H54 (cell line): ENCODE measurements at places on chromosomes 12 and 14.

DNA sequence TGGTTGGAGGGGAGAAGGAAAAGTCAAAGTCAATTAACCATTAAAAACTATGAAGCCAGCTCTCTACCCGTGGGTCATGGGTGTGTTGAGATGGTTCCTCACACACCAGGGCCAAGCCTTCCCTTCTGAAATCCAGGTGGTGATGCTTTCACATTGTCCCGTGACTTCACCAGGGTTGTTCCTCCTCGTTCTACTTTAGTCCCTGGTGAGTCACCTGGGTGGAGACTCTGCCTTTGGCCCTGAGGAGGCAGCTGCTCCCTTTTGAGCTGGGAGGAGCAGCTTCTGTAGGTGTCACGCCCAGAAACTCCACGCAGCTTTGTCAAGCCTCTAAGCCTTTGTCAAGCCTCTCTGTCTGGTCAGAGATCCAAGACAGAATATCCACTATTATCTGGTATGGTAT is 348.3 kb downstream of the BMP4 start:
- DNase-seq = peak; percentile 27

DNA sequence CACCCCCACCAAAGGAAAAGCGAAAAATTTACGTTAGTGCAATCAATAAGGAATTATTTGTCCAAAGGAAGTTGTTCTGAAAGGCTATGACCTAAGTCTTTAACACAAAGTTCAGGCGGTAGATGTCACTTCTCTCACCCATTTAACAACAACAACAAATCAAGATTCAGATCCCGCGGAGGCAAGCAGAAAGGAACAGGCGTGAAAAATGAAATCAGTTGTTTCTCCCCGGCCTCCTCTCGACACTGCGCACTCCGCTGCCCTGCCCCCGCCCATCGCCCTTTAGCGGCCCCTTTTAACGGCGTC is 1.4 kb downstream of the DENND5B start:
- DNase-seq = no peak

DNA sequence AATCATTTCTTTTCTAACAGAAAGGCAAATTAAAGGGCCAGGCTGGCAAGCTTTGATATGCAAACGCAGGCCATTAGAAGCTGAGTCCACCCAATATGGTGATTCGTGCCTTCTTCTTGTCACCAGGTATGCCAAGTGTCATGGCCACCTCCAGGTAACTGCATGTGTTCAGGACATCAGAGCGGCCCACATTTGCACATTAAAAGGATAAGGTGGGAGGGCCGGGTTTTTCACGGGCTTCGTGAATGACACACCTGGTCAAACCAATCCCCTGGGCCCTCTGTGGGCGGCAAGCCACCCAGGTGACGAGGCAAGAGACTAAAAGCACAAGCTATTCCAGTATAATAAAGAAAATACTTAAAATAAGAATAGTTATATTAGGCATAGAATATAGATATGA is 75.9 kb upstream of the TSPAN11 start:
- DNase-seq = no peak

DNA sequence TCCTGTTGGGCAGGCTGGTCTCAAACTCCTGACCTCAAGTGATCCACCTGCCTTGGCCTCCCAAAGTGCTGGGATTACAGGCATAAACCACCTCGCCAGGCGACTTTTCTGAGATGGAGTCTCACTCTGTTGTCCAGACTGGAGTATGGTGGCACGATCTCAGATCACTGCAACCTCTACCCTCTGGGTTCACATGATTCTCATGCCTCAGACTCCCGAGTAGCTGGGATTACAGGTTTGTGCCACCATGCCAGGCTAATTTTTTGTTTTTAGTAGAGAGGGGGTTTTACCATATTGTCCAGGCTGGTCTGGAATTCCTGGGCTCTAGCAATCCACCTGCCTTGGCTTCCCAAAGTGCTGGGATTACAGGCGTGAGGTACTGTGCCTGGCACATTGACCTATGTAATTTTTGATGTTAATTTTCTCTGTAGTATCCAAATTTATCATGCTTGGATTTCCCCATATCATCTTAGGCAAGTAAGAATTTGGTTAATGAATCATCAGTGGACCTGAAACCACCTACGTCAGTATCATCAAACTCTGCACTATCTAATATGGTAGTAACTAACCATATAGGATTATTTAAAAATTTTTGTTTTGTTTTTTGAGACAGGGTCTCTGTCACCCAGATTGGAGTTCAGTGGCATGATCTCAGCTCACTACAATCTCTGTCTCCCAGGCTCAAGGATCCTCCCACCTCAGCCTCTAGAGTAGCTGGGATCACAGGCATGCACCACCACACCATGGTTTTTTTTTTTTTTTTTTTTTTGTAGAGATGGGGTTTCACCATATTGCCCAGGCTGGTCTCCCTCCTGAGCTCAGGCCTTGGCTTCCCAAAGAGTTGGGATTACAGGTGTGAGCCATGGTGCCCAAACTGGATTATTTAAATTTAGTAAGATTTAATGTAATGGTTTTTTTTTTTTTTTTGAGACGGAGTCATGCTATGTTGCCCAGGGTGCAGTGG is 11.9 kb upstream of the ATP5F1B start:
- DNase-seq = no peak

DNA sequence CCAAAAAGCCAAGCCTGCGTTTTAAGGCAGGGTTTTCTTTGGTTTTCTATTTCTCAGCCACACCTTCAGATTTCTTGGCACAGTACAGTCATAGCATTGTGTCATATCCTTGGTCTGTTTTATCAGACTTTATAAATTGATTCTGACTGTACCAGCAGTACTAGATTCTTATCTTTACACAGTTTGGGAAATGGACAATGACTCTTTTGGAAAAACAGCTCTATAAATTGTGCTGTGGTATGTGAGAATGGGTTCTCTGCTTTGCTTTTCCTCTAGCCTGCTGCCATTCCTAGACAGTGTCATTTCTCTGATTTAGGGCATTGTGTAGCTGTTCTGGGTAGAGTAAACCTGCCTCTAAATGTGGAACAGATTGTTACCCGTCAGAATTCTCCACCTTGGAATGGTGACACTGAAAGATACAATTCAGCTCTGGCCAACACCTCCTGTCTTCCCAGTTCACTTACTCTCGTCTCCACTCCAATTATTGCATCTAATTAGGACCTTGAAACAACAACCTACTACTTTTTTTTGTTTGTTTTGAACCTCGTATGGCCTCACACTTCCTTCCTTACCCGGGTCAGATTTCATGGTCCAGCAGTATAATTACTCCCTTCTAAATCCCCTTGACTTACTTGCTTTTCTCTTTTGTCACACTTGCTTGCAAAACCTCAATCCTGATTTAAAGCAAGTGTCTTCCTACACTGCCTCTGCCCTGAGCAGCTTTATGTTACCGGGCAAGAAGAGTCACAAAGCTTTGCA is 226.3 kb downstream of the ERC1 start:
- DNase-seq = no peak

- DNase-seq = no peak
These were observed 34.9 kb downstream of the TTC7B start for GRCh38 chr14:90781344-90781761.

- DNase-seq = no peak
These were observed 27.6 kb downstream of the PDE3A start for GRCh38 chr12:20395791-20396550.

DNA sequence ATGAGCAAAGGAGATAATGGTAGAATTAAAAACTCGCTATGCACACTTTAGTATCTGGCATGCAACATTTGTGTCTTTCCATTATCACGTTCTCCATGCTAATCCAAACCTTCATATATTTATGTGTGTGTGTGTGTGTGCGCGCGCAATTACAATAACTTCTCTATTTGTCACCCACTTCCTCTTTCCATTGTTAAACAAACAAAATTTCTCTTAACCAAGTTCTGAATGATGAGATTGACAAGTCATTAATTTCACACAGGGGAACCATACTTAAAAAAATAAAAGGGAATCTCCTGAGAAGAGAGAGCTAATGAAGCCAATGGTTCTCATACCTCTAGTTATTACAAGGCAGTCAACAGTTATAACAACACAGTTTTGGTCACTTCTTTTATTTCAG is 575.9 kb upstream of the MDGA2 start:
- DNase-seq = no peak

DNA sequence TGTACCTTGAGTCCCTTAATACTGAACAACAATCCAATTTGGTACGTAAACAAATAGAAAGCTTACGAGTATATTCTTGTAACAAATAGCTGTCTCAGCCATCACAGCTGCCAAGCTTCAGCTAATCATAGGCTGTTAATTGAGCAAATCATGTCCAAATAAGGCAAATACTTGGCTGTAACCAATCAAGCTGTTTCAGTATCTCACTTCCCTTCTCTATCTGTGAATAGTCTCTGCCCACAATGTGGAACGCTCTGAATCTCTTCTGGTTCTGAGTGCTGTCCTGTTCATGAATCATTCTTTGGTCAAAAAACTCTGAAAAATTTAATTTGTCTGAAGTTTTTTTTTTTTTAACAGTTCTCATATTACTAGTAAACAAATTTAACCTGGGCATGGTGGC is 5.8 kb upstream of the NEMF start:
- no peak for DNase-seq

GRCh38 chr12:112900298-112901145 is 6.2 kb upstream of the OAS1 start:
- peak; percentile 40 for DNase-seq

DNA sequence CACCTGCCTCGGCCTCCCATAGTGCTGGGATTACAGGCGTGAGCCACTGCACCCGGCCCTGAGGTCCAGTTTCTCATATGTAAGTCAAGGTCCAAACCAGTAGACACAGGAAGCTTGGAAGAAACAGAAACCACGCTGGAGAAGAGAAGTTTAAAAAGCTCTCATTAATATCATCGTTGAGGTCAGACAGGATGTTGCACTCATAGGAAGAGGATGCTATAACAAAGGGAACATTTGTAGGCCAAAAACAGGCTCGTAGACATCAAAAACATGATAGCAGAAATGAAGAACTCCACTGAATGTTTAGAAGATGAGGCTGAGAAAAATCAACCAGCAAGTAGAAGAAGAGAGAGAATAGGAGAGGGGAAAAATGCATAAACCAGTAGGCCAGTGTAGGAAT is 46.8 kb downstream of the ACACB start:
- DNase-seq = no peak

- DNase-seq = no peak
These were observed 61.7 kb downstream of the RALGAPA1 start for GRCh38 chr14:35747379-35747778.

DNA sequence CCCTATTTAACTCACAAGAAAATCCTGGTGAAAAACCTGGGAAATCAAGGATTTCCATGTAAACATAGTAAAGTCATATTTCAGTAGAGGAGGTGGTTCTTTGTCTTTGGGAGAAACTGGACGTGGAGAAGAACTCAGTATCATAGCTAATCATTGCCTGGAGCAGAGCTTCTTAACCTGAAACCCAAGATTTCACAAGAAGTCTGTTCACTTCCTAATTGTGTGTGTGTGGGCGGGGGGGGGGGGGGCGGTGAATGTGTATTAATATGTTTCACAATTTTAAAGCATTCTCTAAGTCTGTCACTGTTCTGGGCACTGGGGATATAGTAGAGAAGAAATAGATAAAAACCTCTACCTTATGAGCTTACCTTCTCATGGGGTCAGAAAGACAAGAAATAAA is 96.7 kb upstream of the PPP4R3A start:
- no peak for DNase-seq

- no peak for DNase-seq
These were observed 50.7 kb downstream of the TSPAN9 start for GRCh38 chr12:3127832-3128231.

DNA sequence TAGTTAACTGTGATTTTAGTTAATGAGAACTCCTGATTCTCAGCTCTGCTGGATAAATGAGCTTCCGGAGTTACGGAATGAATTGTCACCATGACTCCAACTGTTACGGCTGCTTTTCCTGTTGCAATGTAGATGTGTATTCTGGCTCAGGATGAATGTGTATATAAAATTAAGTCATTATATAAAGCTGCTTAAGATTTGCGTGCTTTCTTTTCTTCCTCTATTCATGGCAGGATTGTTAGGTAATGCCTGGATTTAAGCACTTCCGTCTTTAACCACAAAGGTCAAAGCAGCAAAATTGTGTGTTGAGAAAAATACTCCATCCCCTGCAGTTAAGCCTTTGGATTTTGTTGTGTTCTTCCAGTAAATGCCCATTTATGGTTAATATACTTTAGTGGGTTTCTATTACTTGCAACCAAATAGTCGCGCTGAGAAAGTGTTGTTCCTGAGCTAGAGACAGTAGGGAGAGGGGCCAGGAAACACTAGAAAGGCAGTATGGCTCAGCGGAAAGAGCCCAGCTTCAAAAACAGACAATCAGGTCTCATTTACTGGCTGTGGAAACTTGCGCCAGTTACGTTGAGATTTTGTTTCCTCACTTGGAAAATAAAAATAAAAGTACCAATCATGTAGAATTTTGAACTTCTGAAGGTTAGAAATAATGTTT is 9.4 kb upstream of the CCDC175 start:
- DNase-seq = no peak

DNA sequence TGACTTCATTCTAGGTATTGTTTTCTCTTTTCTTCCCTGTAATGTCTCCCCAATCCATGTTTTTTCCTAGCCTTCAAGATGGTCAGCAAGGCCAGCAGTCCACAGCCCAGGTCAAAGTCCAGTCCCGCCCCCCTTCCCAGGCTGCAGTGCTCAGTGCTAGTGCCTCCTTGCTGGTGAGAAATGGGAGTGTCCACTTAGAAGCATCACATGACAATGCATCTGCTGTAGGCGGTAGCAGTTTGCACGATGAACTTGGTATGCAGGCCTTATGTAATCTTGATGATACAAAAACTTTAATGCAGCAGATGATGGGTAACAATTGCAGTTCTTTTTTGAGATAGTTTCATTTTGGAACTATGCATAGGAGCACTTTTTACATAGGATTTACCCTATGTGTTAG is 88.4 kb downstream of the PCNX1 start:
- no peak for DNase-seq

DNA sequence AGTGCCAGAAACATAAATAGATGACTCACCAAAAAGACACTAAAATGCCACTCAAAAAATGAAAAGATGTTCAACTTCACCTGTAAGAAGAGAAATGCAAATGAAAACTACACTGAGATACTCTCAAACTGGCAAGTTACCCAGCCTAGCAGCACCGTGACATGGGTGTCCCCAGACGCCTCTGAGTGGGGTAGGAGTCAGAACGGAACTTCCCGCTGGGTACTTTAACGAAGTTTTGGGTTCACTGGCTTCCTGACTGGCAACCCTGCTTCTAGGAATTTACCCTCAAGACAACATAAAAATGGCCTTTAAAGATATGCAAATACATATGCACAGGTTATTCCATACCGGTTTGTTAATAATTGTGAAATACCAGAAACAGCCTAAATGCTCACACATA is 52.6 kb downstream of the RIMBP2 start:
- no peak for DNase-seq

- no peak for DNase-seq
These were observed 28.0 kb downstream of the NELL2 start for GRCh38 chr12:44847888-44848702.

GRCh38 chr14:80637756-80638619 is 303.6 kb downstream of the CEP128 start:
- DNase-seq = no peak

DNA sequence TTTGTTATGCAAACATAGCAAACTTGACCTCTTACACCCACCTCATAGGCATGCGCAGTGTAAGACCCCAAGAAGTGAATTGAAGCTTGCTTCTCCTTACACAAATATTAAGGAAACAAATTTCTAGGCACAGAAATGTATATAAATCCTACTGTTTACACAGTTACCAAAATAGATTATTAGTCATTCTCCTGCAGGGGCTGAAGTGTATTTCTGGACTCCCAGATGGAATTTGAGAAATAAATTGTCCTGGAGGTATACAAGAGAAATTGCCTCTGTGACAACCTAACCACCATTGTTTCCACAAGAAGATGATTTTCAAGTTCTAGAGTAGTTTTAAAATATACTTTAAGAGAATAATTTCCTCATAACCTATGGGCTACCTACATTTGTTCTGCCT is 656.0 kb upstream of the MDGA2 start:
- no peak for DNase-seq
